PC-9 (cell line): ENCODE measurements at places on chromosomes 3 and 15. TPM values are rescaled to one million over a fixed set of nuclear protein-coding genes. Genes with fewer than 3 reads are reported as not detected.

C3orf80 gene
- not detected in 2 replicates for total RNA-seq

LRRC15 gene
- total RNA-seq = 0.08 TPM in 1 of 2 replicates, not detected in the other

AZI2 gene
- 33.3 and 39.5 TPM in 2 replicates for total RNA-seq

VPS39 gene
- total RNA-seq = 57.6 and 64.7 TPM in 2 replicates

NR1I2 gene
- total RNA-seq = not detected in 2 replicates

HES1 gene
- 66.5 and 97.8 TPM in 2 replicates for total RNA-seq

DOCK3 gene
- 15.2 and 16.9 TPM in 2 replicates for total RNA-seq

ALDH1A2 gene
- total RNA-seq = 3.1 and 4.0 TPM in 2 replicates

UROC1 gene
- total RNA-seq = not detected in 2 replicates

TMC3 gene
- total RNA-seq = not detected in 2 replicates

TMEM266 gene
- total RNA-seq = 0.38 and 0.41 TPM in 2 replicates

CHRNA5 gene
- 9.5 and 10.7 TPM in 2 replicates for total RNA-seq

INKA1 gene
- 0.40 TPM in 1 of 2 replicates, not detected in the other for total RNA-seq

EFCC1 gene
- total RNA-seq = 0.24 and 0.43 TPM in 2 replicates

POLQ gene
- total RNA-seq = 14.3 and 15.6 TPM in 2 replicates

MCF2L2 gene
- total RNA-seq = 1.7 and 2.3 TPM in 2 replicates

ARL14 gene
- 13.0 and 17.6 TPM in 2 replicates for total RNA-seq

LRRC58 gene
- total RNA-seq = 22.2 and 28.9 TPM in 2 replicates

SERPINI1 gene
- 2.4 and 2.6 TPM in 2 replicates for total RNA-seq
